ENCODE measurements at places on chromosomes 5 and 9.

DNA sequence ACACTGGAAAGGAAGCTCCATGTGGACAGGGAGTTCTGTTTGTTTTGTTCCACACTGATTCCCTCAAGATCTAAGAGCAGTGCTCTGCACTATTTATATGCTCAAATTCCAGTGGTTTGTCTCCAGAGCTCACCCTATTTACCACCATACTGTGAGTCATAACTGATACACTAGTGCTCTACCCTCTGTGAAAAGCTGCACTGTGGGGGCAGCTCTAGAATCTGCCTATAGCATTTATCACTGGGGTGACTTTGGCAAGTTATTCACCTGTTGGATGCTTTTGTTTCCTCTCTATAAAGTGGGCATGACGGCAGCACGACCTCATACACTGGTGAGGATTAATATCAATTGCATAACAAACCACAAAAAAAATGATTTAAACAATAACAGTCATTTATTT, 307.8 kb downstream of the NR2F1-AS1 start:
- DNase-seq = no peak

DNA sequence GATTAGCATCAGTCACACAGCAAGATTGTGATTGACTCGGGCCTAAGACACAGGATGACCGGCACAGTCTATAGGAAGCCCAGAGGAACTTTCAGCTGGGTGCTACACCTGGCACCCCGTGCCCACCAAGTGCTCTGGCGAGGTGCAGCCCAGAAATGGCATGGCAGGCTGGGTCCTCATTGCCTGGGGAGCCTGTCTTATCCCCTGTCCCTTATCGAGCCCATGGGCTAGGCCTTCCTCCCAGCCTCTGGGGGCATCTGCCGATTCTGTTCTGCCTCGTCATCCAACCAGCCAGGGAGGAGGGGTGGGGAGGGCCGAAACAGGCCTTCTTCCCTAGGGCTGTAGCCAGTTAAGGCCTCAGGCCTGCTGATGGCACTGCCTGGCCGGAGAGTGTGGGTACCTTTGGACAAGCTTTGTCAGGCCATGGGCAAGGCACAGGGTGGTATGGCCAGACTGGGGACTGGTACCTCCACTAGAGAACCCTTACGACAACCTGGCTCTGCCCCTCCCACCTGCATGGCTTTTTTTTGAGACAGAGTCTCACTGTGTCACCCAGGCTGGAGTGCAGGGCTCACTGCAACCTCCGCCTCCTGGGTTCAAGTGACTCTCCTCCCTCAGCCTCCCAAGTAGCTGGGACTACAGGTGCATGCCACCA, 1.6 kb downstream of the GRK6 start:
- DNase-seq = no peak

- DNase-seq = no peak
These were observed 960 bp upstream of the GFRA3 start for GRCh38 chr5:138275379-138275782.

GRCh38 chr5:36717131-36717695, 110.8 kb downstream of the SLC1A3 start:
- no peak for DNase-seq

DNA sequence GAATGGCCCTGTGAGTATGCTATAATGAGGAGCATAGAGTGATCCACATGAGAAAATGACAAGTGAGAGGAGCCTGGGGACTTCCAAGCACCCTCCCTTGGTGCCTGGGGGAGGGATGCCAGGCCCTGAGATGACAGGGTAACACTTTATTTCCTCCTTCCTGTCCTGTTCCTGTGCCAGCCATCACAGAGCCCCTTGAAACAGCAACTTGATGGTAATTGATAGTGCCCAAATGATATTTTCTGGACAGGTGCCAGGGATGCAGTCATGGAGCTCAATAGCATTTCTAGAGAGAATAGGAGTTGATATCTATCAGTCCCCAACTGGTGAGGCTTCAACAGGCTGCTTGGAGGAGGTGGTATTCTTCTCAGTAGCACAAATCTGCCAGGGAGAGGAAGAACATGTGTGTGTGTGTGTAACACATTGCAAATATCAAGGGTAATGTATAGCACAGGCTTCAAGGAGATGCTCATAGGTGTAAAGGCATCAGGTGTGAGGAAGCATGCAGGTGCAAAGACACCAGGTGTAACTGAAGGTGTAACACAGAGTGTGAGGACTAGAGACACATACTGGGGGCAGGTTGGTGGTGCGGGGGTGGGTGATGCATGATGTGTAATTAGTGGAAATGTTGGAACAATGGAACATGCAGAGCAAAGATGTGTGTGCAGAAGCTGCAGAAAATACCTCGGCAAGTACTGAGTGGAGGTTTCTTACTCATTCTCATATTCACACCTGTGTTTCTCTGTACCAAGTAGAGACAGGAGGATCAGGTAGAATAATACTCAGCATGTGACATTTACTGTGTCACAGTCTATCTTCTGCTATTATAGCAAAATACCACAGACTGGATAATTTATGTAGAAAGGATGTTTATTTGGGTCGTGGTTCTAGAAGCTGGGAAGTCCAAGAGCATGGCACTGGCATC, 18.1 kb upstream of the WWC1 start:
- DNase-seq = no peak

DNA sequence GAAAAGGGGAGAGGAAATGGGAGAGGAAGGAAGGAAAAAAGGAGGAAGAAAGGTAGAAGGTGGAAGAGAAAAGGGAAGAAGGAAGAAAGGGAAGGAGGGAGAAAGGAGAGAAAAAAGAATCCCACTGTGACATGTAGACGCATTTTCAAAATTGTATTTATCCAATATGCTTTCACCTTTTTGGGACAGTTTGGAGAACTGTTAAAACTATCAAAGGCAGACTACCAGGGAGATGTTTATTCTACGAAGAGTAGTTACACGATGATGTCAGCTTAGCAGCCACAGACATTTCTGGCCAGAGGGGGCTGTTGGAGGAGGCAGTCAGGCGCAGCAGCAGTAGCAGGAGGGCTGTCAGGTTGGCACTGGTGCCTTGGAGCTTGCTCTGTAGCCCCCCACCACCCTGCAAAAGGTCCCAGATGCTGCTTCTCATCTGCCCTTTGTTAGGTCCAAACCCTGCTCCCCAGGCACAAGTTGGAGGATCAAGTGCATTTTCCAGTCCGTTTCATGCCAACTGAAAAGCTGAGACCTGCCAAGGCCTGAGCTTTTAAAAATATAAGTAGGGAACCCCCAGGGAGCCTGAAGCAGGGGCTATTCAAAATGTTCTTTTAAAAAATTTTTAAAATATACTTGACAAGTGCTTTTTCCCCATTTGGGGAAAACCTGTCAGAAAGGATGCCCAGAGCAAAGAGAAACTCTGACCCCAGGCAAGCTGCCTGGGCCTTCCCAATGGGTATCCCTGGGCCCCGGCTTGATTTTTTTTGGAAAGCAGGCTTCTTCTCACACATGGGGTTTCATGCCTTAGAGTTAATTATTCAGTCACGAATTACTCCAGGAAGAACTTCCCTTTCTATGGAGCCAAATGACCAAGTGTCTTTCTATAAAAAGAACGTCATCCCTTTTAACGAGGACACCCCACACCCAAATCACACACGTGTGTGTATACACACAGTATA, 203.3 kb downstream of the SLIT3 start:
- DNase-seq = no peak
